ENCODE measurements at places on chromosomes 12 and 14.

- no peak for DNase-seq
Measured at GRCh38 chr14:83425706-83426105, 1892.1 kb upstream of the SEL1L start.

GRCh38 chr12:77064896-77065360 lies 441 bp downstream of the E2F7 start:
- DNase-seq, result no peak

- DNase-seq, result peak; percentile 94
Measured at GRCh38 chr14:58298477-58299400, at the start of gene ARID4A. Gene ARID4A (plus strand): TSS chr14:58298555. CDS start chr14:58299855, 1,300 bp downstream.

GRCh38 chr12:62730649-62731048 lies 204.3 kb downstream of the PPM1H start:
- no peak for DNase-seq

DNA sequence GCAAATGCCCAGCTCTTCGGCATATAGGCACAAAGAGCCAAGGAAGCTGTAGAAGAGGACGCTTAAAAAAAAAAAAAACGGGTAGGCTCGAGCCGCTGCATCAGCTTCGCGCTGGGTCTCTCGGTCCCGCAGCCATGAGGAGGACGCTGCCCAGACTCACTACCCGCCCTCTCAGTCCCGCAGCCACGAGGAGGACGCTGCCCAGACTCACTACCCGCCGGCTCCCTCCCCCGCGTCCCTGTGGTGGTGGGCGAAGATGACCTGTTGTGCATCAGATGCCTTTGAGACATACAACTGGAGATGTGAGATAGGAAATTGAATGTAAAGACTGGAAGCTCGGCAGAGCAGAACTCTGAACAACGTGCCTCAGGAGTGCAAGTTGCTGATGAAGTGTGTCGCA lies 11.4 kb upstream of the SPSB2 start:
- DNase-seq, result no peak

DNA sequence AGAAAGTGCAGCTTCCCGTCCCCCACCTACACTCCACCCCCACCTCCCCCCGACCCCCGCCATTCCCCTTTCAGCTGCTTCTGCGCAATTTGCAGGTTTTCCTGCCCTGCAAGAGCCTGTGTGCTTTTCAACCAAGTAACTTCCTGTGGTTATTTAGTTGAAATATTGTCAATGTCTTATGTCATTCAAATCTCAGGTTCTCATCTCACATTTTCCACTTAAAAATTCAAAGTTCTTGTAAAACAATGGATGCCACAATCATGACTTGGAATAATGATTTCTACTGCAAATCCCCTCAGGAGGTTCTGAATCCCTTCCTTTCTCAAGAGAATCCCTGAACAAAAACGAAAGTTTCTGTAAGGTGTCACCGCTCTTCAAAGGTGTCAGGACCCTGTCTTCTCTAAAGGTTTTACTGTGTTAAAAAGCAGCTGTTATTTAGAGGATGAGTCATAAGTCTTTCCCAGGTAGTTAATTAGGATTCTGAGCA lies 31.6 kb downstream of the WBP11 start:
- DNase-seq, result no peak

DNA sequence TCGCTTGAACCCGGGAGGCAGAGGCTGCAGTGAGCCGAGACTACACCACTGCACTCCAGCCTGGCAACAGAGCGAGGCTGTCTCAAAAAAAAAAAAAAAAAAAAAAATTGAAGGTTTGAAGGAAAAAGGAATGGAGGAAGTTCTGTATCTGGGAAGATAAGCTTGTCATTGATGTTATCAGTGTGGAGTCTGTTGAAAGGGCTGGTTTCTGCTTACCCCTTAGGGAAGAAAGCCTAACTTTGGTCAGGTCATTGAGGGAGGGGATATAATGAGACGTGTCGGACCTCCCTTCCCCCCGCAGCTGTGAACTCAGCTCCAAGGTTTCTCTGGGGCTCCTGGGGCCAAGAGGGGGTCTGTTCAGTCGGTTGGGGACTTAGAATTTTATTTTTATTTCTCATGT lies 16.4 kb downstream of the DAO start:
- DNase-seq, result no peak

GRCh38 chr14:61025251-61026223 lies 44.5 kb downstream of the SLC38A6 start:
- DNase-seq, result no peak

GRCh38 chr12:8784290-8784888 lies 38.0 kb upstream of the A2ML1 start:
- no peak for DNase-seq
